MM.1S (cell line): ENCODE measurements at places on chromosomes 6 and 20.

- DNase-seq = no peak
- H3K27me3 ChIP-seq = no peaks in the 10 kb centered on the region
- H3K4me3 ChIP-seq = no peak overlapping the region
- H3K4me1 ChIP-seq = peaks cover 7% of the 10 kb centered on the region; the same call in 1 of the 2 replicates
Observed at GRCh38 chr6:142942238-142942637, 2.7 kb downstream of the HIVEP2 start.

- no peaks in the 10 kb centered on the region for H3K36me3 ChIP-seq
- DNase-seq = no peak
- H3K4me3 ChIP-seq = no peak overlapping the region
- no peak overlapping the region for H3K27ac ChIP-seq
Observed at GRCh38 chr6:38714239-38715015, 684 bp upstream of the DNAH8 start.

DNA sequence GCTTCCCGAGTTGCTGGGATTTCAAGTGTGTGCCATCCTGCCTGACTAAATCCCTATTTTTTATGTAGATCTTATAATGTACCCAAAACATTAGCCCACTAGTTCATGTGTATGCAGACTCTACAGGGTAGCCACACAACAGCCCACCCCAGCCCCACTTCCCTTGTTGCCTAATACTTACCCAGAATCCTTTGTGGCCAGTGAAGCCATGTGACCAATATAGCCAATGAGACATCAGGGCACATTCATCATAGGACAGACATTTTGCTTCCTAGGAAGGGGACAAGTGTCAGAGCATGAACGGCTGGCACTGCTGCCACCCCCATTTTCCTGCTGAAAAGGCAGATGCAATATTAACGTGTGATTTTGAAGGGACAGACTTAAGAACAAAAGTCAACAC lies 36.0 kb upstream of the TCP11 start:
- no peaks in the 10 kb centered on the region for H3K27me3 ChIP-seq
- peaks cover 20% of the 10 kb centered on the region for H3K4me1 ChIP-seq
- H3K4me3 ChIP-seq = no peak overlapping the region
- no peaks in the 10 kb centered on the region for H3K36me3 ChIP-seq
- H3K27ac ChIP-seq = no peak overlapping the region

DNA sequence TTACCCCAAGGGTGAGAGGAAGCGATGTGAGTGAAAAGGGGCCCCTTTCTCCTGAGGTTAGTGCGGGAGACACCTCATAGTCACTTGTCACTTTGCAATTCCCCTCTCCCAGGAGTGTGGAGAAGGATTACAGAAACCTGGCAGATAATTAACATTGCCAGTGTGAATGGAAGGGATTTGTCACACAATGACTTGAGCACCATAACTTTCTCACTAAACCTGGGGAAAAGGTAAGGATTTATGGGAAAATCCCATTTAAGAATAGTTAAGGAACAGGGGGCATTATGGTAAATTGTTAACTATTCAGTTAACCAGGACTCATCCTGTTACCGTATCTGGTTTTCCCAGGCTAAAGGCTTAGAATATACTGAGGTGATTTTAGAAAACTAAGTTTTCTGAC lies 219.5 kb upstream of the JAG1 start:
- H3K36me3 ChIP-seq = no peaks in the 10 kb centered on the region
- no peaks in the 10 kb centered on the region for H3K27me3 ChIP-seq
- no peak overlapping the region for H3K4me3 ChIP-seq
- H3K4me1 ChIP-seq = no peaks in the 10 kb centered on the region

DNA sequence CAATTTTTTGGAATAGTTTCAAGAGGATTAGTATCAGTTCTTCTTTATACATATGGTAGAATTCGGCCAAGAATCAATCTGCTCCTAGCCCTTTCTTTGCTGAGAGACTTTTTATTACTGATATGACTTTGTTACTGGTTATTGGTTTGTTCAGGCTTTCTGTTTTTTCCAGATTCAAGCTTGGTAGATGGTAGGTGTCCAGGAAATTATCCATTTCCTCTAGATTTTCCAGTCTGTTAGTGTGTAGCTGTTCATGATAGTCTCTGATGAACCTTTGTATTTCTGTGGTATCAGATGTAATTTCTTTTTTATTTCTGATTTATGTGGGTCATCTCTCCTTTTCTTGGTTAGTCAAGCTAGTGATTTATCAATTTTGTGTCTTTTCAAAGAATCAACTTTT lies 167.6 kb downstream of the GMDS start:
- H3K4me3 ChIP-seq = no peak overlapping the region
- no peak overlapping the region for H3K27ac ChIP-seq
- H3K4me1 ChIP-seq = no peaks in the 10 kb centered on the region
- no peak for DNase-seq
- no peaks in the 10 kb centered on the region for H3K36me3 ChIP-seq
- no peaks in the 10 kb centered on the region for H3K27me3 ChIP-seq

DNA sequence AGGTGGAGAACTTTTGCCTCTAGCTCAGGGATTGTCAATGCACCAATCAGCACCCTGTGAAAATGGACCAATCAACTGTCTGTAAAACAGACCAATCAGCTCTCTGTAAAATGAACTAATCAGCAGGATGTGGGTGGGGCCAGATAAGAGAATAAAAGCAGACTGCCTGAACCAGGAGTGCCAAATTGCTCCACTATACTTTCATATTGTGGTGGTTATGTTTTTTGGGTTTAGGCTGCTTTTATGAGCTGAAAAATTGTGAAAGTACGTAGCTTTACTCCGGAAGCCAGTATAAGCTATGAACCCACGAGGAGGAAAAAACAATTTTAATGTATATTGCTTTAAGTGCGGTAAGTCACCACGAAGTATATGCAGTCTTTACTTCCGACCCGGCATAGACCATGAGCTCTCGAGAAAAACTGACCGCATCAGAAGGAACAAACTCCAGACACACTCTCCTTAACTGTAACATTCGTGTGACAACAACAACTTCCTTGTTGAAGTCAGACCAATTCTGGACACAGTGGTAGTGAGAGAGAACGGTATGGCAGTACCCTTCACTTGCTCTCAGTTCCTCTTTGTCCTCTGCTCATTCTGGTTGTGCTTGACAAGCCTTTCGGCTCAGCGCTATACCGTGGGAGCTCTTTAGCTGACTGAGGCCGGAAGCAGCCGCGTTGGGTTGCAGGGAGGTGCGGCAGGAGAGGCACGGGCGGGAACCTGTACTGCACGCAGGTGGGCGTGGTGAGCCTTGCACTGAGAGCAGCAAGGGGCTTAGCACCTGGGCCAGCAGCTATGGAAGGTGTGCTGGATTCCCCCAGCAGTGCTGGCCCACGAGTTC lies 81.9 kb upstream of the E2F3 start:
- no peaks in the 10 kb centered on the region for H3K36me3 ChIP-seq
- H3K27ac ChIP-seq = peak overlapping the region; percentile 94
- H3K4me1 ChIP-seq = peaks cover 5% of the 10 kb centered on the region; the same call in 1 of the 2 replicates
- DNase-seq = peak; percentile 81
- H3K27me3 ChIP-seq = no peaks in the 10 kb centered on the region

DNA sequence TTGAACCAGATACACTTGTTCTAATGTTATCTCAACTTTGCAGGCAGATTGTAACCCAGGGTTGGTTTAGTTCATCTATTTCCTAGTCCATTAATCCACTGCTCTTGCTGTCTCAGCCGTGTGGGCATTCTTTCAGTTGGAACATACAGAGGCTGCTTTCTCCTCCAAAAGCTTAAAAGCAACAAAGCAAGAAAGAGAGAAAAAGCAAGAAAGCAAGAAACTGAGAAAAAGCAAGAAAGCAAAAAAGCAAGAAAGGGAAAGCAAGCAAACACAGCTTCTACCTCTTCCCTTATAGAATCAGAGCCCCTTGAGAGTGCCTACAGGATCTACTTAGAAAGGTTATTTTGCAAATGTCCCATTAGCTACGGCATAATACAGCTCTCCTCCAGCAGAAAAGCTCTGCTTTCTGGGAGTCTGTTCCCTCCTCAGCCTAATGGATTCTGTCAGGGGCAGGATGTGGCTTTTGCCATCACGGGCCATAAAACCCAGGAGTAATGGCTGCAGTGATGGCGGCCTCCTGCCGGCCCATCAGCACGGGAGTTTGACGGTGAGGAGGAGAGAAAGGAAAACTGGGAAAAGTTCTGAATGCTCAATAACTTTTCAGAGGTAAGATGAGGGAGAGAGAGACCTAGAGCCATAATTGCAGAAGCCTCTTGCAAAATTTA lies 156.8 kb upstream of the JARID2 start:
- H3K4me1 ChIP-seq = no peaks in the 10 kb centered on the region
- no peak for DNase-seq
- no peak overlapping the region for H3K4me3 ChIP-seq
- H3K27ac ChIP-seq = no peak overlapping the region

GRCh38 chr20:31679357-31680285 lies 41.9 kb downstream of the COX4I2 start:
- no peaks in the 10 kb centered on the region for H3K27me3 ChIP-seq
- H3K36me3 ChIP-seq = peaks cover 12% of the 10 kb centered on the region; the same call in 1 of the 2 replicates
- H3K27ac ChIP-seq = peak overlapping the region; percentile 49; the same call in 1 of the 2 replicates
- no peak for DNase-seq

GRCh38 chr6:134278000-134278399 lies 39.9 kb downstream of the SGK1 start:
- H3K27me3 ChIP-seq = no peaks in the 10 kb centered on the region
- H3K27ac ChIP-seq = no peak overlapping the region
- H3K4me3 ChIP-seq = no peak overlapping the region
- H3K36me3 ChIP-seq = no peaks in the 10 kb centered on the region

DNA sequence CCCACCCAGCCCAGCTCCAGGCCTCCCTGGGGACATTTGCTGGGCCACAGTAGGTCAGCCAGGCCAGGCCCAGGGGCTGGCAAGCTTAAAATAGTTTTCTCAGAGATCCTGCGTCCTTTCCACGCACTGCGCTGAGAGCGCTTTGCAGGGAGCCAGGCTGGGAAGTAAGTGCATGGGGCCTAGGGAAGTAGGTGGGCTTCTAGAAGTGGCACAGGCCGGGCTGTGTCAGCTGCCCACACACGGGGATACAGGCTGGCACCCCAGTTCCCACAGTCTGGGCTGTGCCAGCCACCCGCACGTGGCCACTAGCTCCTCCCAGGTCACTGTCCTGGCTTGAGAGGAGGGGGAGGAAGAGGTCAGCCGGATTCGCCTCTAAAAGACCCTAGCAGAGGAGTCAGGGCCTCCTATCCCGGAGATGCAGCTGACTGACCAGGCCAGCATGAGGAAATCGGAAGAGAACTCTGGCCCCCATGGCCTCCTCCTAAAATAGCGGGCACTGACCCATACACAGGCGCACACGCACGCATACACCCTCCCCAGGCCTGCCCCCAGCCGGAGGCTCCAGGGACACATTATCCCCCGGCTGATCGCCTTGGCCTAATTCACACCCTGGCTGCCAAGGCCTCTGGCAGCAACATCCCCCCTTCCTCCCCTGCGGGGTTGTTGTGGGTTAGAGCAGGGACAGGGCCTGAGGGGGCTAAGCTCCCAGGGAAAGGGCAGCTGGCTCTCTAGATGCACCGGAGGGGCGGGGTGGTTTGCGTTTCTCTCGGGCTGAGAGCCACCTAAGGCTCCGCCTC lies 5.4 kb downstream of the SLCO4A1 start:
- no peaks in the 10 kb centered on the region for H3K27me3 ChIP-seq
- no peaks in the 10 kb centered on the region for H3K36me3 ChIP-seq
- H3K4me3 ChIP-seq = no peak overlapping the region
- H3K27ac ChIP-seq = peak overlapping the region; percentile 100
- H3K4me1 ChIP-seq = peaks cover 79% of the 10 kb centered on the region
- DNase-seq = no peak

GRCh38 chr6:52317841-52318581 lies 33.5 kb upstream of the MCM3 start:
- no peak for DNase-seq
- H3K27ac ChIP-seq = no peak overlapping the region
- no peaks in the 10 kb centered on the region for H3K27me3 ChIP-seq
- peaks cover 8% of the 10 kb centered on the region for H3K4me1 ChIP-seq
- no peaks in the 10 kb centered on the region for H3K36me3 ChIP-seq
- H3K4me3 ChIP-seq = no peak overlapping the region

DNA sequence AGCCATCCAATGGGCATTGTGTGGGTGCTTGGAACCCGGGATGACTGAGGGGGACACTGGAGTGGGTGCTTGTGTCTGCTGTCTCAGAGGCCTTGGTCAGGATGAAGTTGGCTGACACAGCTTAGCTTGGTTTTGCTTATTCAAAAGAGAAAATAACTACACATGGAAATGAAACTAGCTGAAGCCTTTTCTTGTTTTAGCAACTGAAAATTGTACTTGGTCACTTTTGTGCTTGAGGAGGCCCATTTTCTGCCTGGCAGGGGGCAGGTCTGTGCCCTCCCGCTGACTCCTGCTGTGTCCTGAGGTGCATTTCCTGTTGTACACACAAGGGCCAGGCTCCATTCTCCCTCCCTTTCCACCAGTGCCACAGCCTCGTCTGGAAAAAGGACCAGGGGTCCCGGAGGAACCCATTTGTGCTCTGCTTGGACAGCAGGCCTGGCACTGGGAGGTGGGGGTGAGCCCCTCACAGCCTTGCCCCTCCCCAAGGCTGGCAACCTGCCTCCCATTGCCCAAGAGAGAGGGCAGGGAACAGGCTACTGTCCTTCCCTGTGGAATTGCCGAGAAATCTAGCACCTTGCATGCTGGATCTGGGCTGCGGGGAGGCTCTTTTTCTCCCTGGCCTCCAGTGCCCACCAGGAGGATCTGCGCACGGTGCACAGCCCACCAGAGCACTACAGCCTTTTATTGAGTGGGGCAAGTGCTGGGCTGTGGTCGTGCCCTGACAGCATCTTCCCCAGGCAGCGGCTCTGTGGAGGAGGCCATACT lies 49.4 kb downstream of the PYGB start:
- H3K27me3 ChIP-seq = no peaks in the 10 kb centered on the region
- H3K4me3 ChIP-seq = peak overlapping the region; percentile 44
- no peaks in the 10 kb centered on the region for H3K36me3 ChIP-seq
- DNase-seq = peak; percentile 82

- H3K4me3 ChIP-seq = no peak overlapping the region
- no peaks in the 10 kb centered on the region for H3K27me3 ChIP-seq
- no peaks in the 10 kb centered on the region for H3K36me3 ChIP-seq
- H3K4me1 ChIP-seq = no peaks in the 10 kb centered on the region
- DNase-seq = no peak
- no peak overlapping the region for H3K27ac ChIP-seq
Observed at GRCh38 chr6:168941036-168941435, 312.6 kb downstream of the THBS2 start.

- no peaks in the 10 kb centered on the region for H3K36me3 ChIP-seq
- no peak for DNase-seq
- H3K4me1 ChIP-seq = no peaks in the 10 kb centered on the region
- no peak overlapping the region for H3K4me3 ChIP-seq
- H3K27me3 ChIP-seq = no peaks in the 10 kb centered on the region
Observed at GRCh38 chr20:44039741-44040140, 125.1 kb downstream of the TOX2 start.

DNA sequence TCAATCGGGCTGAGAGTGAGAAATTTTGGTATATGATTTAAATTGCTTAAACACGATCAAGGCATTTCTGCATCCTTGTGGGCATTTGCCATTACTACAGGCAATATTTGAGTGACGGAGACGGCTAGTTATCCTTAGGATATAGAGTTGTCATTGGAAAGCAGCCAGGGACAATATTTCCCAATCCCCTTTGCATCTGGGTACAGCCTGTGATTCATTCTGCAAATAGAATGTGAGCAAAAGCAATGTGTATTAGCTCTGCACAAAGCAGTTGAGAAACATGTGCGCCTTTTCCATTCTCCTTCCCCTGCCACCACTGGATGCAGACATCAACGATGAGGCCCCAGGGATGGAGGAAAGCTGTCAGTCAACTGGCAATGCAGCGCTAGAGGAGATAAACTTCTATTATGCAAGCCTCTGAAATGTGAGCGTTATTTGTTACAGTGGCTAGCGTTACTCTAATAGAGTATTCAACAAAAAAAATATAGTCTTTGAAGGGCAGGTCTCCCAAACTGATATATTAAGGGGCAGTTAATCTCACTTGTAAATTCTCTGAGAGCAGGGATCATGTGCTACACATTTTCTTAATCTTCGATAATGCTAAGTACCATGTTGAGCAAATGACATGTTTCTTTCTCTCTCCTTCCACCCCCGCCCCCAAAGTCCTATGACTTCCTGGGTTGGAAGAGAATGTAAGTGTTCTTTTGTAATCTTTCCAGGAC lies 37.1 kb upstream of the NCOA3 start:
- no peaks in the 10 kb centered on the region for H3K27me3 ChIP-seq
- H3K4me3 ChIP-seq = no peak overlapping the region
- no peaks in the 10 kb centered on the region for H3K36me3 ChIP-seq
- H3K4me1 ChIP-seq = peaks cover 15% of the 10 kb centered on the region
